ENCODE measurements at places on chromosomes 1 and 21.

- no peak for DNase-seq
These were observed 77.0 kb upstream of the IFFO2 start for GRCh38 chr1:19033515-19033839.

DNA sequence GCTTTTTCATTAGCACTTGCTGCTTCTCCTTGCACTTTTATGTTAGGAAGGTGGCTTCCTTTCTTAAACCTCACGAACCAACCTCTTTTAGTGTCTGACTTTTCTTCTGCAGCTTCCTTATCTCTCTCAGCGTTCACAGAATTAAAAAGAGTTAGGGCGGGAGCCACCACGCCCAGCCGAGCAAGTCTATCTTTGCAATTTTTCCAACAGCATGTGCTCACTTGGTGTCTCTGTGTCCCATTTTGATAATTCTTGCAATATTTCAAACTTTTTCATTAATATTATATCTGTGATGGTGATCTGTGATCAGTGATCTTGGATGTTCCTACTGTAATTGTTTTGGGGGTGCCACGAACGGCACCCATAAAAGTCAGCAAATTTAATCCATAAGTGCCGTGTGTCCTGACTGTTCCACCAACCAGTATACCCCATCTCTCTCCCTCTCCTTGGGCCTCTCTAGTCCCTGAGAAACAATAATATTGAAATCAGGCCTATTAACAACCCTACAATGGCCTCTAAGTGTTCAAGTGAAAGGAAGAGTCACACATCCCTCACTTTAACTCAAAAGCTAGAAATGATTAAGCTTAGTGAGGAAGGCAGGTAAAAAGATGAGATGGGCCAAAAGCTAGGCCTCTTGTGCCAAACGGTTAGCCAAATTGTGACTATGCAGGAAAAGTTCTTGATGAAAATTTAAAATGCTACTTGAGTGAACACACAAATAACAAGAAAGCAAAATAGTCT, 15.9 kb upstream of the ITPKB start:
- no peak for DNase-seq

GRCh38 chr1:3978990-3979325, 78.9 kb upstream of the C1orf174 start:
- no peak for DNase-seq

- no peak for DNase-seq
These were observed at the start of gene AGRN for GRCh38 chr1:1020000-1020404. Gene AGRN (plus strand): TSS chr1:1020120. CDS start chr1:1020173, 53 bp downstream.

DNA sequence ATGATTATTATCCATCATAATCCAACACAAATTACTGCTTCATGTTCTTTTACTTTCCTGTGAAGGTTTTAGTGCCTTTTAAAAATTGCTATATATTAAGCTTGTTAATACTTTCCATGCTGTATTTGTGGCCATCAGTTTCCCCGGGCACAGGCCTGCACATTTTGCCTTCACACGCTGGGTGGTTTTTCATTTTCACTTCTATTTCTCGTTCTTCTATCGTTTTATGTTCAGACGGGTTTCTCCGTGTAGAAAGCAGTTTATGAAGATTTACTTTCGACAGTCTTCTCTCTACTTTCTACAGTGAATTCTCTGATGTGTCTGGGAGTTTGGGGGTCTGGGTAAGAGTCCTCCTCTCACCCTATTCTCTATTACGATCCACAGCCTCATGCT, 9.5 kb downstream of the RUNX3 start:
- DNase-seq, result no peak

DNA sequence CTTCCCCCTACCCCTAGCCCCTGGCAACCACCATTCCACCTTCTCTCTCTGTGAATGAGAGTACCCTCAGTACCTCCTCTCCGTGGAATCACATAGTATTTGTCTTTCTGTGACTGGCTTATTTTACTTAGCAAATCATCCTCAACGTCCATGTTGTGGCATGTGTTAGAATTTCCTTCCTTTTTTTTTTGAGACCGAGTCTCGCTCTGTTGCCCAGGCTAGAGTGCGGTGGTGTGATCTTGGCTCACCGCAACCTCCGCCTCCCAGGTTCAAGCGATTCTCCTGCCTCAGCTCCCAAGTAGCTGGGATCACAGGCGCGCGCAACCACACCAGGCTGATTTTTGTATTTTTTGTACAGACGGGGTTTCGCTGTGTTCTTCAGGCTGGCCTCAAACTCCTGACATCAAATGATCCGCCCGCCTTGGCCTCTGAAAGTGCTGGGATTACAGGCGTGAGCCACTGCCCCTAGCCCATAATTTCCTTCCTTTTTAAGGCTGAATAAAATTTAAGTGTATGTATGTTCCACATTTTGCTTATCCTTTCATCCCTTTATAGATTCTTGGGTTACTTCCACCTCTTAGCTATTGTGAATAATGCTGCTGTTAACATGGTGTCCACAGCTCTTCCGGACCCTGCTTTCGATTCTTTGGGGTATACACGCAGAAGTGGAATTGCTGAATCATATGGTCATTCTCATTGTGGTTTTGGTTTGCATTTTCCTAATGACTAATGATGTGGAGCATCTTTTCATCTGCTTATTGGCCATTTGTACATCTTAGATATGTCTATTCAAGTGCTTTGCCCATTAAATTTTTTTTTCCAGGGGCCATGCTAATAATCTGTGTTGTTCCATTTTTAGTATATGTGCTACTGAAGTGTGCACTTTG, 32.3 kb downstream of the ERRFI1 start:
- no peak for DNase-seq

GRCh38 chr1:174218983-174219382, 59.7 kb downstream of the RABGAP1L start:
- no peak for DNase-seq

DNA sequence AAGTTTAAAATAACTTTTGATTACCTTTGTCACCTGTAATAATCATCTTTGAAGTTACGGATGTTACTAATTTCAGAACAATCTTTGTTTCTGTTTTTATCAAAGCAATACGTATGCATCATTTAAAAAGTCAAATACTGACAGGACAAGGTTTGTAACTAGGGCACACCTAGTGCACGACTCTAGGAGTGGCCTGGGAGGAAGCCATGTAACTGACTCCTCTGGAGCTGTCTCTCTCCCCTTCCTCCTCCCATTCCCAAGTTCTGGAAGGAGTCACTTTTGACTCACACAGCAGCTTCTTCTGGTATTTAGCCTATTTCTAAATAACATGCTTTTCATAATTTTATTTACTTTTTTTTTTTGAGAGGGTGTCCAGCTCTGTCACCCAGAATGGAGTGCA, 11.8 kb upstream of the RAP1GAP start:
- DNase-seq, result no peak

GRCh38 chr1:188365874-188366273, 1537.1 kb downstream of the PLA2G4A start:
- DNase-seq, result no peak

DNA sequence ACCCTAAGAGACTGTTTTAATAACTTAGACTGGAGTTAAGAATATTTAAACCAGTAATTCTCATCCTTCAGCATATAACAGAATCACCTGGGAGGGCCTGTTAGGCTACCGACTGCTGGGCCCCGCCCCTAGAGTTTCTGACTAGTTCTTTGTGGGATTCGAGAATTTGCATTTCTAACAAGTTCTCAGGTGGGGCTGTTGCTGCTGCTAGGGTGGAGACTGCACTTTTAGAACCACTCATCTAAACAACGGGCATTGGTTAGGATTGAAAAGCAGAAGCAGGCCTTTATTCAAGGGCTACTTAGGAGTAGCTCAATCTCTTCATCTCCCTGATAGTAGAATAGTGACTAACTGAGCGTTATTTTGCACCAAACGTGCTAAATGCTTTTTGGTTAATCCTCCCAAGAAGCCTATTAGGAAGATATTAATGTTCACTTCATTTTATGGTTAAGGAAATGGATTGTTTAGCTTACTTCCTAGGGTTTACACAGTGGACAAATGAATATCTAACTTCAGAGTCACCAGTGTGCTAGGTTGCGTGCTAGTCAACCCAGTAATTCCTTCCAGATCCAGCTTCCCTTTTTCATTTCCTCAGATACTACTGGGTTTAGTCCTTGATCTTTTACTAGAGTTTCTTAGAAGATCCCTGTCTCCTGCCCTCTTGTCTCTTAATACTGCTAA, 31.1 kb upstream of the UAP1 start:
- no peak for DNase-seq

- DNase-seq, result no peak
These were observed 87.6 kb downstream of the GLIS1 start for GRCh38 chr1:53651356-53651755.

DNA sequence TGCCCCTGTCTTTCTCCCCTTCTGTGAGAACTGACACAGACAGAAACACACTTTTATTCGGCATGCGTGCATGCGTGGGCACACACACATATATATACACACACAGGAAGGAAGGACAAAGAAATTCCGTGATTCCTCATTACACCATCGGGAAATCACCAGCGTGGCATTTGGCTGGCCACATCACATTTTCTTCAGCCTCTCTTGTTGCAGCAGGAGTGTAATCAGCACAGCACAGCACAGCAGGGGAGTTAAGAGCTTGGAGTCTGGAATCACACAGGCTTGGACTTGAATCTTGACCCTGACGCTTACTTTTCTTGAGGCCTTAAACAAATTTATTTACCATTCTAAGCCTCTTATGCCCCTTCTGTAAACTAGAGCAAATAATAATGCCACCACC, 45.3 kb upstream of the EPHA8 start:
- no peak for DNase-seq

DNA sequence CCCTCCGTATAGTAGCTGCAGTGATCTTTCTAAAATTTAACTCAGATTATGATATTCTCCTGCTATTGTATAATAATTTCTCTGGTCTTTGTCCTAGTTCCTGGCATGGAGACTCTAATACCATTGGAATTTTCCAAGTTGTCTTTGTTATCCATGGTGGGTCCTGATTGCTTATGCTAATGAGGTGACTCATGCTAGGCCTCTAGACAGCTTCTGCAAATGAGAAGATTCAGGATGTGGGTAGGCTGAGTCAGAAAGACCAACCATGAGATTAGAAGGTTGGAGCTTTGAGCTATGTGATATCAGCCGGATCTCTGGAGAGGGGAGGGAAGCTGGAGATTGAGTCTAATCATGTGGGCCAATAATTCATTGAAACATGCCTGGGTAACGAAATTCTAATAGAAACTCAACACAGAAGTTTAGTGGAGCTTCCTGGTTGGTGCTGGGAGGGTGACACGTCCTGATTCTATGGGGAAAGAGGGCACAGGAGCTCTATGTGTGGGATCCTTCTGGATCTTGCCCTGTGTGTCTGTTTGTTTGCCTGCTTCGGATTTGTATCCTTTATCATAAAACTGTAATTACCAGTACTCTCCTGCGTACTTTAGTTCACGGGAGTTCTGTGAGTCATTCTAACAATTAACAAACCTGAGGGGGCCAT, 73.2 kb upstream of the CNIH3 start:
- no peak for DNase-seq

DNA sequence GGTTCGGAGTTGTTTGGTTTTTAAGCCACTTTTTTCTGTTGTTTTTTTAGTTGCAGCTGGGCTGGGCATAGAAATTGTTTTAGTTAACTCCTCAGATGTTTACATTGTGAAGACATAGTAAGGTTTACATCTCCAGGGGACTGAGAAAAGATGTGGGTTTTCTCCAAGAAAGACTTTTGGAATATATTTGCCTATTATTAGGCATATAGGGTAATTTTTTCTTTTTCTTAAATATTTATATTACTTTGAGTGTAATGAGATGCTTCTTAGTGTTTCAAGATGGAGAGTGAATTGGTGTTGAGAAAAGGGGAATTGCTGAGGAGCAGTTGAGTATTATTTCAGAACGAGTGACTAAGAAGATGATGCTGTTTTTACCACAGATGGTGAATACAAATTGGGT, 26.6 kb upstream of the PIGK start:
- DNase-seq, result no peak

- DNase-seq, result no peak
These were observed 859 bp upstream of the ERMAP start for GRCh38 chr1:42815941-42816584.

DNA sequence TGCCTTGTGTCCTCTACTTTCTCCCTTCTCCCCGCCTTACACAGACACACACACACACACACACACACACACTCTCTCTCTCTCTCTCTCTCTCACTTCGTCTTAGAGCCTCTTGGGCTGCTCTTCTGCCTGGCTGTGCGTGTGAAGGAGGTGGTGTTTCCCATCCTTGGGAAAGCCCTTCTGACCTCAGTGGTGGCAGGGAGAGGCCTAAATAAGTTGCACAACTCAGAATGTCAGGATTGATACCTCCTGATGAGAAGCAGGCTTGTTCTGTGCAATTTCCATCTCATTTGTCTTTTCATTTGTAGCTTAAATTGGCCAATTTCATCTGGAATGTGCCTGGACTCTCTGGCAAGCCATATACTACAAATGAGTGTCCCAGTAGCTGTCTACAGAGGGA, 25.0 kb downstream of the LRRN2 start:
- DNase-seq, result no peak

- DNase-seq, result no peak
These were observed 122.7 kb downstream of the TGFBR3 start for GRCh38 chr1:91763252-91763651.

- DNase-seq, result no peak
These were observed 32.5 kb downstream of the MACF1 start for GRCh38 chr1:39236971-39237370.

- no peak for DNase-seq
These were observed 2.9 kb downstream of the CENPS start for GRCh38 chr1:10432910-10433700.

DNA sequence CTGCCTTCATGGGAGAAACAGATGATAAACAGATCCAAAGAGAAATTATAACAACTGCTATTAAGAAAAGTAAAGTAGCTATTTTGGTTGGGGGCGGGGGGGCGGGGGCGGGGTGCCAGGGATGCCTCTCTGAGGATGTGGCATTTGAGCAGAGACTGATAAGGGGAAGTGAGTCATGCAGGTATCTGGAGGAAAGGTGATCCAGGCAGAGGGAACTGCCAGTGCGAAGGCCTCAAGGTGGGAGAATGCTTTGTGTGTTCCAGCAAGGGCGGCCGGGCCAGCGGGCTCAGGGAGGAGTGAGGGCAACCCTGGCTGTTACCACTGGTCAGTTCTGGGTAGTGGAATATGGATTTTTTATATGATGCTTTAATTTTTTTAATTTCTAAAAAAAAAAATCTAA, 7.0 kb upstream of the TNFRSF1B start:
- no peak for DNase-seq
